NB4 (cell line): ENCODE measurements at places on chromosomes 11 and 22.

DNA sequence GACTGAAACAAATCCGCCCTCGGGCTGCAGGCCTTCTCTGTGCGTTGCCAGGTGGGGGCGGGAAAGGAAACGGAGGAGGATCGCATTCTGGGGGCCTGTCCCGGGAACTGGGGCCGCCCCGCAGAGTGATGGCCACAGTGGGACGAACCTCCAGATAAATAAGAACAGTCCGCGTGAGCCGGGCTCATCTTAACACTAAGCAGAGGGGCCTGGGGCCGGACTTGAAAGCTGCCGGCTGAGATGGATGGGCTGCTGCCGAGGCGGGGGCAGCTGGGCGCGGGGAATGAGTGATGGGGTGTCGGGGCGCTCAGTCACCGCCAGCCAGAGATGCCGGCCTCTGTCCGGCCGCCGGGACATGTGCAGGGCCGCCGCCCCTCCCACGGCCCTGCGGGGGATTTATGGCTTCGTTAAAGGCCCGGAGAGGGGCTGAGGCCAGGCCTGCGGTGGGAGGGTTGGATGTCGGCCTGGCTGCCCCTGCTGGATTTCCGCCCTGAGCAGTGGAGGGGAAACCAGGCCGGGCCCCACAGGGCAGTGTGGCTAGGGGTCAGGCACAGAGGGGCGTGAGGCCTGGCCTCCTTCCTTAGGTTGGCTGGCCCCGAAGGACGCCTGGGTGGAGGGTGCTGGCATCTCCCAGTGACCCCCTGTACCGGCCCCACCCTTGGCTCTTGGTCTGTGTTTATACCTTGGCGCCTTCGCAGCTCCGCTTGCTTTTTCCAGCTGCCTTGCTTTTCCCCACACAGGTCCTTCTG, 45.3 kb upstream of the CD82 start:
- DNase-seq: no peak

DNA sequence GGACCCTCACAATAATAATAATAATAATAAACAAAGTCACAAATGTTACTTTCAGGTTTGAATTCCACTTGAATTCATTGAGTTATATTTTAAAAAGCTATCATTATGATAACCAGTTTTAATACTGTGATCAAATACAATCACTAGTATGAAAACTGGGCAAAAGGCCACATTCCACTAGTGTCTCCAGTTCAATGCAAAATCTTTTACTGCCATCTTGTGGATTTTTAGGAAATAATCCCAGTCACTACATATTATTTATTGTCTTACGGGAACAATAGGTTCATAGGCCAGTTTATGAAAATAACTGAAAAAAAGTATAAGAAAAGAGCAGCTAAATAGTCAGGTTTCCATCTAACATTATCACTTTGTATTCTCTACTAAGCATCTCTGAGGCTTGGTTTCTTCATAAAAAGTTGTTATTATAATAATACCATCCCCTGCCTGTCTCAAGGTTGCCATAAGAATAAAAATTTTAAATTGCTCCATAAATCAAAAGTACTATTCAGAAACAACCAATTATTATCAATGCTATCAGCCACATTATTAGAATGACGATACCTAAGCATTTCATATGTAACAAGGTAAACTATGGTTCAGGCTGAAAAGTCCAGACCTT, 533.9 kb upstream of the CCDC90B start:
- DNase-seq: peak; percentile 58

GRCh38 chr22:20569059-20570058, 61.9 kb downstream of the MED15 start:
- no peak for DNase-seq

GRCh38 chr22:18091916-18092526, 14.2 kb downstream of the PEX26 start:
- no peak for DNase-seq

- DNase-seq: no peak
Measured at GRCh38 chr11:76808171-76808570, 25.0 kb downstream of the TSKU start.

DNA sequence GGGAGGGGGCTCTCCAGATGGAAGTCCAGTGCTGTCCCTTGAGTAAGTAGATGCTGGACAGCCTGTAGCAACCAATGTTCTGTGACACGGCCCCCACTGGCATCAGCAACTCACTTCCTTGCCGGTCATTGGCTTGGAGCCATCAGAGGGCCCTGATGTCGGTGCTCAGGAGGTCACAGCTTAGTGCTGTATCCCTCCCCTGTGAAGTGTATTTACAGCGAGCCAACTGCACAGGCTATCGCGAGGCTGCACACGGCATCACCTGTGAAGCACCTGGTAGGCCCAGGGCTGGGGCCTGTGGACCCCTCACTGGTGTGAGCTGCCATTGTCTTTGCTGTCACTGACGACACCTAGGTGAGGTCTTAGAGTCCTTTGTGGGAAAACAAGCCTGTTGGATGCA, 13.4 kb upstream of the ACR start:
- DNase-seq: no peak

- DNase-seq: no peak
Measured at GRCh38 chr22:18973264-18974031, 37.4 kb upstream of the PRODH start.
